ENCODE measurements at places on chromosomes 6 and 20.

- DNase-seq: no peak
These were observed 1.9 kb downstream of the GDF5 start for GRCh38 chr20:35436177-35436573.

DNA sequence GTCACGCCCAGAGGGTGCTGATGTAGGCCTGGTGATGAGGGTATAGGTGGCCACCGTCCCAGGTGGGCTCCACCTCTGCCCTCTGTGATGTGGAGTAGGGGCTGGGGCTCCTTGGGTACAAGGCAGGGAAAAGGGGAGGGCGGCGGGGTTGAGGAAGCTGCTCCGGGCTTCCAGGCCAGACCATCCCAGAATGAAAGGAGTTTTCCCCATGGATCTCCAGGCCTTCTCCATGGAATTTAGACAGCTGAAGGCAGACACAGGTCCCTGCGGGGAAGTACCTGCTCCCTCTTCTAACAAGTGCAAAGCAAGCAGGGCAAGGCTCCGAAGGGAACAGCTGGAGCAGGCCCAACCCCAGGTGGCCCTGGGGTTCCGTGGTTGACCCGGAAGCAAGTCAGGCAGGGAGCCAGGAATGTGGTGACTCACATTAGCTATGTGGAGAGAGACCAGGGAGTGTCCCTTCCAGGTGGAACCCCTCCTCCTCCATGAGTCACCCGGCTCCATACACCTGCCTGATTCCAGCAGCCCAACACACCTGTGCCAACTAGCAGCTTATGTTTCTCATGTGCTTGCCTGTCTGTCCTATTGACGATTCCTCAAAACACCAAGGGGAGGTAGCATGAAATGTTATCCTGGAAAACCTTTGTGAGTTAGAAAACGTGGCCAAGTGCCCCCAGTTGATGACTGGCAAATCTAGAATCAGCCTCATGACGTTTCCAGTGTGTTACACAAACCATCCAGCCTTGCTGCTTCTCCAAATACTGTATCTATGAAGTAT lies 59.7 kb upstream of the SNX9 start:
- peak; percentile 13 for DNase-seq

GRCh38 chr20:46607849-46608497 lies 43.3 kb downstream of the SLC13A3 start:
- no peak for DNase-seq

GRCh38 chr6:41713650-41714291 lies 21.6 kb downstream of the TFEB start:
- DNase-seq: no peak

- no peak for DNase-seq
These were observed 245.4 kb downstream of the LRFN2 start for GRCh38 chr6:40341726-40342125.
